ENCODE measurements at places on chromosomes 1 and 21.

GRCh38 chr1:5242850-5243249 lies 588.4 kb downstream of the AJAP1 start:
- DNase-seq: no peak

DNA sequence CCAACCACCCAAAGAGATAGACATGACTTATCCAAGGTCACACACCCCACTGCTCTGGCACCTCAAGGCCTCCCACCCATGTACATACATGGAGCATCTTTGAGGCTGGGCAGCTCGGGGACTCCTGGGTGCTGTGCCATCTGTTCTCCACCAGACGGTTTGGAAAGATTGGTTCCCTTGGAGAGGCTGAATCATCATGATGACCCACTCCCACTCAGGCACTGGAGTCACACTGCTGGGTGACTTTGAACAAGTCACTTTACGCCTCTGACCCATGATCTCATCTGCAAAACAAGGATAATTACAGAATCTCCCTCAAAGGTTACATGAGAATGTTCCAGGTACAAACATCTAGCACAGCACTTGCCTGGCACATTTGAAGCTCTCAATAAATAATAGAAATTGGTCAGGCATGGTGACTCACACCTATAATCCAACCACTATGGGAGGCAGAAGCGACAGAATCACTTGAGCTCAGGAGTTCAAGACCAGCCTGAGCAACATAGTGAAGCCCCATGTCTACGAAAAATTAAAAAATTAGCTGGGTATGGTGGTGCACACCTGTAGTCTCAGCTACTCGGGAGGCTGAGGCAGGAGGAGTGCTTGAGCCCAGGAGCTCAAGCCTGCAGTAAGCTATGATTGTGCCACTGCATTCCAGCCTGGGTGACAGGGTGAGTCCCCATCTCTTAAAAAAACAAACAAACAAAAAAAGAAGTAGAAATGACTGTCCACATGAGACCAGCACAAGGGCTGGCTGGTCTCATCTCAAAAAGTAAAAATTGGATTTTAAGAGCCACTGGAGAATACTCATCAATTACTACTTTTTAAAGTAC lies 74.9 kb downstream of the RRAGC start:
- no peak for DNase-seq

GRCh38 chr1:210696709-210697108 lies 368.0 kb downstream of the HHAT start:
- no peak for DNase-seq

DNA sequence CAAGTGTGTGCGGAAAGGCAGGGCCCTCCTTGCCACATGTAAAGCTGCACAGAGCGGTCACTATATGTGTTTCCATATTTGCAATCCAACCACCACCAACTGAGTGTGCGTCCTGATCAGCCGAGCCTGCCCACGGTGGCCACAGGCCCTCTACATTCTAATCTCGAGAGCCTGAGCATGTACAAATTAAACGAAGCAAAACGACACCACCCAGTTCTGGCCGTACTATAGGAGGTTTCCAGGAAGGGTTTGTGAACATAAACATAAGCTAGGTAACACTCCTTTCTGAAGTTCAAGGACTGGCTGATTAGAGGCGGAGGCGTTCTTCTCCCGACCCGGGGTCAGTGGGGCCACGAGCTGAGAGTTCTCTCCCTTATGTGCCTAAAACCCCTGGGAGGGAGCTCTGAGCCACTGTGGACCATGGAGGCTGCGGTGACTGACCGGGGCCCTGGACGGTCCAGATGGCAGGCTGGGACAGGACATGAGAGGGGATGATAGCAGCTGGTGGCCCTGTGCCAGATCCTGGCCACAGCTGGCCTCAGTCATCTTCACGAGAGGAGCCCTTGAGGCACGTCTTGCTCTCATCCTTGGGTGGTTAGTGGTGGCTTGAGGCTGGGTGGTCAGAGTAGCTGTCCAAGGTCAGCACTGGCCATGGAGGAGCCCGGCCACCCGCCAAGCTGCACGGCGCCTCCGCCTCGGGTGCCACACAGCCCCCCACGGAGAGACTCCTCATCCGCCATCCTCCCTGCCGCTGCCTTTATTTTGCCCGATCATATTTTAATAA lies 39.1 kb upstream of the TRAPPC10 start:
- no peak for DNase-seq

DNA sequence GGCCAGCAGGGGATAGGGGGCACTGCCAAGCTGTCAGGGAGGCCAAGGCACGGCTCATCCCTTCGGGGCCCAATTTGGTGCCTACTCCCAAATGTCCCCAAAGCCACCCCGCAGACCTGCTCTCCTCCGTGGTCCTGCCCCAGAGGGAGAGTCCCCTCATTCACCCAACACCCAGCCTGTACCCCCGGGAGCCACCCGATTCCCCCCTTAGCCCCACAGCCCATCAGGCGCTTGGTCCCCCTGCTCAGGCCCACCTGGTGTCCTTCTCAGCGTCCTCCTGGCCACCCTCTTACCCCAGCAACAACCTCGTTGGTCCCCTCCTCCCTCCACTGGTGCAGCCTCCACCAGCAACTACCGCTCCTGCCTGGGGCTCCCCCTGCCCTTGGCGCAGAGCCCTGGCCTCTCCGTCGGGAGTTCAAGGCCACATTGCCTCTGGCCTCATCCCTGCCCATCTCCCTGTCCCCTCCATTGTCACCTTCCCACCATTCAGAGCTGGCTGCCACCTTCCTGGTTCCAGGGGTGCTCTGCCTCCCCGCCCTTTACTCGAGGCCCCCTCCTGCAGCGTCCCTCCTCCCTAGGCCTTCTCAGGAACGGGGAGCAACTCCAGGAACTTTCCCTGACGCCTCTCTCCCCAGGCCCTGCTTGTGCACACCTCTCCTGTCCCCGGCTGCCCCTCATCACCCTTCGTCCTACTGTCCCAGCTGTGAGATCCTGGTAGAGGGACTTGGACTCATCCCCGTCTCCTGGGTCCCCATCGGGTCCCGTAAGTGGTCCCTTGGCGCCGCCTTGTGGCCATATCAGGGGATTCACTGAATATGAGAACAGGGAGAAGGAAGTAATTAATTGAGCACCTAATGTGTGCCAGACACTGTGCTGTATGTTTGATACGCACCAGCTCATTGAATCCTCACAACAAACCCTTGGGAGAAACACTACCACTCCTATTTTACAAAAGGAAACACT lies 73.9 kb downstream of the RAP1GAP start:
- no peak for DNase-seq

DNA sequence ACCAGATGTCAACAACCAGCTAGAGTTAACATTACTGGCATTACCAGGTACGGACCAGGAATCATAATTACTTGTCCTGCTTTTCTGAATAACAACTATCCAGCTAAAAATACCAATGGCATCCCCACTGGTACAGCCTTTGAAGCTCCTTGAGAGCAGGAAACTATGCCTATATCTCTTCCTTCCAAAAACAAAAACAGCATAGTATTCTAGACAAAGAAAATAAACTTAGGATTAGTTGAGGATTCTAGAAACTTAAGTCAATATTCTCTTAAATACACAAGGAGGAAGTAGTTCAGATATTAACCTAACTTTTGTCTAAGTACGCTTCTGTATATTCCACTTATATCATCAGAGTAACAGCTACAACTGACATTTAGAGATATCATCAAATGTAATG lies 3.0 kb downstream of the FUBP1 start:
- no peak for DNase-seq

DNA sequence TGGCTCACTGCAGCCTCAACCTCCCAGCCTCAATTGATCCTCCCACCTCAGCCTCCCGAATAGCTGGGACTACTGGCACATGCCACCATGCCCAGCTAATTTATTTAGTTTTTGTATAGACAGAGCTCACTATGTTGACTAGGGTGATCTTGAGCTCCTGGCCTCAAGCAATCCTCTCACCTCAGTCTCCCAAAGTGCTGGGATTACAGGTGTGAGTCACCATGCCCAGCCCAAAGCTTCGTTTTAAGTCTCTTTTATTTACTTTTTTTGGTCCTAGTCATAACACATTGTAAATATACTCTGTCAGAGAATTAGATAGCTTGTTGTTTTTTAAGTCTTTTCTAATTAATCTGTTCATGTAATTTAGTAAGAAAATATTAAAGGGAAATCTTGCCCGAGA lies 42.8 kb downstream of the KCNK1 start:
- no peak for DNase-seq

GRCh38 chr1:198238121-198238520 lies 81.3 kb downstream of the NEK7 start:
- DNase-seq: no peak
